ENCODE measurements at places on chromosomes 12 and 14.

DNA sequence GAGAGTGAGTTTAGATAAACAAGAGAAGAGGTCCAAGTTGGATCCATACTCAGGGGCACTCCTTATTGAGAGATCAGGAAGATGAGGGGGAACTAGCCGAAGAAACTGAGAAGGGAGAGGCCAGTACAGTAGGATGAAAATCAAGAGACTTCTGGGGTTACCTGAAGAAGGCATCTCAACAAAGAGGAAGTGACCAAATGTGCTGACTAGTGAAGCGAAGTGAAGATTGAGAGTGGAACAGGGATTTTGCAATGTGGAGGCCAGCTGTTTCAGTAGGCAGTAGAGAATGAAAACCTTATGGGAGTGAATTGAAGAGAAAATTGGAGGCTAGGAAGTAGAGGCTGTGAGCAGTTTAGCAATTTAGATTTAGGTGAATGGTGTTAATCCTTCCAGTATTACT lies 153.0 kb downstream of the SYNE2 start:
- no peak for DNase-seq

DNA sequence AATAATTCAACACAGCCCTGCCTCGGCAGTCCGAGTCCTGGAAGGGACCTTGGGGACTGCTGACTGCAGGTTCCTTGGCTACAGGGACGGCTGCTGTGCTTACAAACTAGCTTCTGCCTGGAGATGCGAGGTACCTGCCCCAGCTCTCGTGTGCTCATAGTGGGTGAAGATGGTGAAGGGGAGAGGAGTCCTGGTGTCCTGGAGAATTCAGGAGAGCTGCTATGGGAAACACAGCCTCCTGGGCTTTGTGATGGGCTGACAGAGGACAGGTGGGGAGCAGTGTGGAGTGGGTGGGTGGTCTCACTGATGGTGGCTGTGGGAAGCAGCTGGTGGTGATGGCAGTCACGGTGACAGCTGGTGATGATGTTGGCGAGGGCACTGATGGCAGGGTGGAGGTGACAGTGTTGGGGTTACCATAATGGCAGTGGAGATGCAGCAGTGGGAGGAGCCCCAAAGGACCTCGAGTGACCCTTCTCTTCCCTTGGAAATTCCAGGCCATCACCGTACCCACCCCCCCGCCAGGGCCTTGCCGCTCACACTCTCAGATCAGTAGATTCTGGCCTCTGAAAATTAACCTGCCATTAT lies 32.8 kb downstream of the HVCN1 start:
- DNase-seq: peak; percentile 56

DNA sequence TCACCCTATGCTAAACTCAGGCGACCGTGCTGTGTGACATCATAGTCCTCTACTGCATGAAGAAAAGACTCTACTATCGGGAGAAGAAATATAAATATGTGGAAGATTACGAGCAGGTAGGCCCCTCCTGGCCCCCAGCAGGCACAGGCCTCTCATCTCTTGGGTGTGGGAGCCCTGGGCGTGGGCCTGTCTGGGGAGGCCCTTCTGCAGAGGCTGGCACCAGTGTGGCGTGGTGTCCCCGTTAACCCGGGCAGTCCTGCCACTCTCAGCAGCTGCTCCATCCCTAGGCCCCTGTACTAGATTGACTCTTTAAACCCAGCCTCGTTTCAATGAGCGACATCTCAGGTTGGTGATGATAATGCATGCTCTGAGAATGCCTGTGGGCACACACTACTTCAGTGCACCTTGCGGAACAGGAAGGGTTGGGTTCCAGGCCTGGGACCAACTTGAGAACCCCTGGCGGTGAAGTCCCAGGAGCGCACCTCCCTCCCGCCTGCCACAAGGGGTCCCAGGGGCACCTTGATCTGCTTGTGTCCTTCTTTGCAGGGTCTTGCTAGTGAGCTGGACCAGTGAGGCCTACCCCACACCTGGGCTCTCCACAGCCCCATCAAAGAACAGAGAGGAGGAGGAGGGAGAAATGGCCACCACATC lies 23.2 kb downstream of the P2RX4 start:
- DNase-seq: no peak

GRCh38 chr12:13222076-13222475 lies 25.6 kb downstream of the EMP1 start:
- no peak for DNase-seq

DNA sequence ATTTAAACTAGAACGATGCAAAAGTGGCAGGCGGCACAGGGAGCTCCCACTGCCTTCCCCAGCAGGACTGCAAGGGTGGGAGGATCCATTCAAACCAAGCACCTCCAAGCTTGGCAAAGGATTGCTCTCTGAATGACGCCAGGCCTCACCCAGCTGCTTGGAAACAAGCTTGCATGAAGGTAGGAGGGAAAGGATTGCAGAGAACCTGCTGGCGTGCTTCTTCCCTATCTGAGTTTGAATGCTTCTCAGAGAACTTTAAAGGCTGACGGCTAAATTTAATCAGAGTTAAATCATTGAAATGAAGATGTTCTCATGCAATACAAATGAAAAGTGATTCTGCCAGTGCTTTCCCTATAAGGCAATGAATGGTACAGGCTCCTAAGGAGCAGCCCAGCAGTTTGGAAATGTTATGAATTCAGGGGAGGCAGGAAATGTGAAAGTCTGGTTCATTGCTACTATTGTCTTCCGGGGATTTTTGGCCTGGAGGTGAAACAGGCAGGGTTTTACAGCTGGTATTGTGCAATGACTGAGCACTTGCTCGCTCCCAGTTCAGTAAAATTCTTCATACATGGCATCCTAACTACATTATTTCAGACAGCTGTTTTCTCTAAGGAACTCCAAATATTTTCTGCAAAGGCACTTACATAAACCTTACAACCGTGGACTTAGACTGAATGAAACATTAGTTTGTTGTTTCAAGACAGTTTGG lies 31.9 kb upstream of the DUSP6 start:
- DNase-seq: no peak

- no peak for DNase-seq
These were observed 454.0 kb downstream of the FOXG1 start for GRCh38 chr14:29220566-29220965.

- no peak for DNase-seq
These were observed 46.8 kb downstream of the ATP2B1 start for GRCh38 chr12:89661706-89662330.
